ENCODE measurements at places on chromosomes 5 and 9. TPM values are rescaled to one million over a fixed set of nuclear protein-coding genes. Genes with fewer than 3 reads are reported as not detected.

DNA sequence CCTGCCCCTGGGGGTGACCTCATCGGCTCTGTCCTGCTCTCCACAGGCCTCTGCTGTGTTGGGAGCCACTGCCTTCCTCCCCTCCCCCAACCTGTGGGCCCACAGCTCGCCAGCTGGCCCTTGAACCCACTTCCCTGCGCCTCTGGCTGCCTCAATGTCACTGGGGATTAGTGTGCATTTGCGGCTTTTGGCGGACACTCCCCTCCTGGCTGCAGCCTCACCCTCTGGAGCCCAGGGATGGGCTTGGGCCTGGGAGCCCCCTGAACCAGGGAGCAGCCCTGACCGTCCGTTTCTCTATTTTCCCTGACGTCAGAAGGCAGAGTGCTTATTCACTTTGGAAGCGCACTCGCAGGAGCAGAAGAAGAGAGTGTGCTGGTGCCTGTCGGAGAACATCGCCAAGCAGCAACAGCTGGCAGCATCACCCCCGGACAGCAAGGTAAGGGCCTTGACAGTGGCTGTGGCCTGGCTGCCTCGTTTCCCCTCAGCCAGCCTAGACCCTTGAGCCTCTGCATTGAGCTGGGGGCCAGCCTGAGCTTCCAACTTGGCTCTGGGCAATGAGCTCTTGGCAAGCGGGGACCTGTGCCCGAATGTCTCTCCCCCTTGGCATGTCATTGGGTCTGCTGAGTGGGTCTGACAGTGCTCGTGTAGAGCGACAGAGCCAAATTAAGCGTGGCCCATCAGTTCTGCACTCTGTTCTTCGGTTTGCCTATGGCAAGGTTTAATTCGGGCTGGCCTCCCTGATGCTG, 73.1 kb downstream of the RGS3 start:
- no peak for DNase-seq

The ENTREP1 gene
- not detected for total RNA-seq

DNA sequence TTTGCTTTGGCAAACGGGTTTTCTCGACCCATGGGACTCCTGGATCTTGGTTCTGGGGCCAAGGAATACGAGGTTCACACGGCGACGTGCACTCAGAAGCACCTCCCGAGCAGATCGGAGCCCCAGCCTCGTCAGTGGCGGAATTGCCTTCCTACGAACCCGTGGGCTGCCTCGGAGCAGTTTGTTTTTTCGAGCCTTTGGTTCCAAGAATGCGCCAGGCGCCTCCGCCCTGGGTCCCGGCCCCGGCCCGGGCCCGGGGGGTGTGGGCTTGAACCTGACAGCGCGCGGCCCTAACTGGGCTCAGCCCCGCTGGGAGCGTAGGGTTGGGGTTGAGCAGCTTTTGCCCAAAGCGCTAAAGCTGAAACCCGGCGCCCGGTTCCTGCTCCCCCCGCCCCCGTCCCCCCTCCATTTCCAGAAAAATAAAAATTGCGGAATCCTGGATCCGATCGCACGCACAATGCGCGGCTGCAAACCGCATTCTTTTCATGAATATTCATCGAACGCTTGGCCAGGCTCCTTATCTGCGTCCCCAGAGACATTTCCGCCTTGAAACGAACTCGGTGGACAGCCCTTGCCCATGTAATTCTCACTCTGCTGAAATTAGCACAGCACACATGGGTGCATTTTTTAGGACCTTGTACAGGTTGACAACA, 1.0 kb downstream of the BASP1 start:
- DNase-seq, result peak; percentile 43

The PCDHA9 gene
- not detected for total RNA-seq
